H1 (cell line): ENCODE measurements at places on chromosomes 11 and 22. TPM values are rescaled to one million over a fixed set of nuclear protein-coding genes. Genes with fewer than 3 reads are reported as not detected.

- DNase-seq: no peak
These were observed 25.5 kb downstream of the MYBPC3 start for GRCh38 chr11:47327025-47327424.

CD6 gene
- 0.19 TPM in 1 of 2 replicates, not detected in the other for total RNA-seq

APOBEC3C gene
- total RNA-seq: 23.3 and 23.7 TPM in 2 replicates

DNA sequence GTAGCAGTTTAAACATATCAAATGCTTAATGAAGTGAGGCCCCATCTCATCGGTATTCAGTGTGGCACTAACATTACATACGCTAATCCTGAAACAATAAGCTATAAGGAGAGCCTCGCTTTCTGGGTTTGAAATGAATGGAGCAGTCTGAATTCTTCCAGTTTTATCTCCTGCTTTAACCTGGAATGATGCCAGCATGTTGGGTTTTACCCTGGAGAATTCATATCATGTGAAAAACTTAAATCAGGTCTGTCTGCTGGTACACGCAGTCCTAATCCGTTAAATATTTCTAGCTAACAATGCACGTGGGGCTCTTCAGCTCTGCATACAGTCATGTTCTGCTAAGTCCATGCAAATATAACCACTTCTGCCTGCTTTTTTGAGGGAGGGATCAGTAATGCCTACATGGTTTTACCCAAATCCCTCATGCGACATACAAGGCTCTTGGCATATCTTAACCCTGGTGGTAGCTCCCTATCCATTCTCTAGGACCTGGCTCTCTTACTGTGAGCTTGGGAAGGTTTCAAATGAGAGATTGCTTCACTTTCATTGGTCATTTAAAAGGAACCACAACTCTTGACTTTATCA lies 92.7 kb downstream of the COMMD9 start:
- DNase-seq: no peak

GRCh38 chr11:128455766-128456165 lies 131.6 kb downstream of the ETS1 start:
- no peak for DNase-seq
